ENCODE measurements at places on chromosomes 2 and 18.

GRCh38 chr2:16248571-16249105, 308.3 kb downstream of the MYCN start:
- DNase-seq = no peak

- no peak for DNase-seq
Measured at GRCh38 chr2:241542278-241542605, 16.3 kb upstream of the BOK start.

DNA sequence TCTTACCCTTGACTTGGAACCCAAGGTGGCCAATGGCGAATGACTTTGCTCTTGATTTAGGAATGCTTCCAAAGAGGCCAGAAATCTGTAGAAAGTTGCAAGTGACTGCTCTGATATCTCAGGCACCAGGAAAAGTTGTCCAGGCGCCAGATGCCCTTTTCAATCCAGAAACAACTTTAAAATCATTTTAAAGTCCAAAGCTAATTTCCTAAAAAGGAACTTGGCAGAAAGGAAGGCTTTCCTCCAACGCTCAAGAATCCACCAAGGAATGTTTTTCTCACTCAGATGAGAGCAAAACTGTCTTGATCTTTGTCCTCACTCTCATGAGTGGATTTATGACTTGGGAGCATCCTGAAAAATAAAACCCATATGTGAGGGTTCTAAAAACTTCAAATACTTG, 5.3 kb downstream of the NGEF start:
- no peak for DNase-seq

- DNase-seq = no peak
Measured at GRCh38 chr2:12300927-12301326, 415.8 kb upstream of the TRIB2 start.

GRCh38 chr2:143071185-143071876, 57.9 kb upstream of the ARHGAP15 start:
- DNase-seq = no peak

DNA sequence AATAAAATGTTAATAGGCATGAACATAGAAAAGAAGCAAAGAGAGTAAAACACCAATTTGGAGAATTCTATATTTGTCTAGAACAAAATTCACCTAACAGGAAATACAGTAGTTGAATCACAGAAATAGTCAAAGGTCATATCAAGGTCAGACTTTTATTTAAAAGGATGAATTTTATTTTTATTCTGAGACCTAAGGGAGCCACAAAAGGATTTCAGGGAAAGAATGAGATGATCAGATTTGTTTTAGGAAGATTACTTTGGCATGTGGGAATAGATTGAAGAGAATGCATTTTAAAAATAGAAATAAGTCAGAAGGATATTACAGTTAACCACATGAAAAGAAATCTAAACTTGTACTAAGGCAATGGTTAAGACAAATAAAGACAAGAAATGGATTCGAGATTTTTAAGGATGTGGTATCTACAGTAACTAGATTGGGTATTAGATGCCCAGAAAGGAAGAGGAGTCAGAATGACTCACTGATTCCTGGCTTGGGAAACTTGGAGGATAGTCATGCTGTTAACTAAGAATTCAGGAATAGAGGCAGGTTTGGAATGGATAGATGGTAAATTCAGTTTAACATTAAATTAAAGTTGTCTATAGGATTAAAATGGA, 56.0 kb downstream of the METTL4 start:
- no peak for DNase-seq

DNA sequence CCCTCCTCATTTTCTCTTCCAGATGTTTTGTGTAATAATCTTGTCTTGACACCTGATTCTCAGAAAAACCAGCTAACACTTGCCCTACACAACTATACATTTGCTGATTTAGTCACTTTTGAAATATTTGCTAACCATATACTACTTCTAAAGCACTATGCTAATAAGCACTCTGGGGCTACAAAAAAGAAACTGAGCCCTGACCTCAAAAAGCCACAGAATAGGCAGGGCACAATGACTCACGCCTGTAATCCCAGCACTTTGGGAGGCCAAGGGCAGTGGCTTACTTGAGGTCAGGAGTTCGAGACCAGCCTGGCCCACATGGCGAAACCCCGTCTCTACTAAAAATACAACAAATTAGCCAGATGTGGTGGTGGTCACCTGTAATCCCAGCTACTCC, 266.0 kb downstream of the RAD51AP2 start:
- DNase-seq = no peak

DNA sequence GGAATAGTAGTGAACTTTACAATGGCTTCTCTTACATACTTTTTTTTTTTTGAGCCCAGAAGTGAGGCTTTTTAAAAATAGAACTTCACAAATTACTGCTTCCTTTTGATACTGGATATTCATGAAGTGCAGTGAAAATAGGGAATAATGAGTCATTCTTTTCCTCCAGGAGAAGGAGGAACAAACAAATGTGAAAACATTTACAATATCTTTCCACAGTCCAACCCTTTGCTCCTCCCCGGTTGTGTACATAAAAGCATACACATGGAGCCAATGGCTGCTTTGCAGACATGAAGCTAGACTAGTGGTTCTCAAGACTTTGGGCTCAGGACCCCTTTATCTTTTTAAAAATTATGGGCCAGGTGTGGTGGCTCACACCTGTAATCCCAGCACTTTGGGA, 266.9 kb downstream of the GBX2 start:
- DNase-seq = no peak

DNA sequence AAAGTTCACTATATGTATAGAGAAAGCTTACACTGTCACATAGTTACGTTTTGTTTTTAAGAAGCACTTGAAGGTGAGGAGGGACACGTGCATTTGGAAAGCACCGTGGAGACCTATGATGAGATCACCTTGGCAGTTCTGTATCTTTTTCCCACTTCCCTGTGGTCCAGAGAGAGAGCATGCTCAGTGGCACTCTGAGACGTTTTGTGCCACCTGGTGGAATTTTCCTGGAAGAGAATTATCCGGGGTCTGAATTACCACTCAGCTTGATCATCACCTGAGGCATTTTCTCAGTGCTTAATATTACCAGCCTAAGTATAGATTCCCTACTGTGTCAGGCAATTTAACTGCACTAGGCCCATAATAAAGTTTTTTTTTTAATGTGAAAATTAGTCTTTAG, 469.4 kb upstream of the SMIM21 start:
- DNase-seq = no peak

Measured in stimulated activated CD8-positive, alpha-beta memory T cell treated with anti-CD3 and anti-CD28 coated beads, Interleukin-4, amount 100 ng/mL, for 1 hour (primary cell).